ENCODE measurements at places on chromosomes 12 and 14. TPM values are rescaled to one million over a fixed set of nuclear protein-coding genes. Genes with fewer than 3 reads are reported as not detected.

DCN gene
- 2,074 TPM for total RNA-seq

CCDC38 gene
- 0.09 TPM for total RNA-seq

CACNA2D4 gene
- total RNA-seq = 1.6 TPM

BMP4 gene
- 16.4 TPM for total RNA-seq

- no peaks in the 10 kb centered on the region for H3K36me3 ChIP-seq
- no peak for DNase-seq
- H3K4me3 ChIP-seq = no peak overlapping the region
- H3K27me3 ChIP-seq = no peaks in the 10 kb centered on the region
- no peak overlapping the region for H3K27ac ChIP-seq
- no peaks in the 10 kb centered on the region for H3K4me1 ChIP-seq
These were observed 247.1 kb downstream of the MSRB3 start for GRCh38 chr12:65525491-65526141.

- no peak overlapping the region for H3K4me3 ChIP-seq
- H3K27me3 ChIP-seq = no peaks in the 10 kb centered on the region
- no peaks in the 10 kb centered on the region for H3K36me3 ChIP-seq
- DNase-seq = no peak
These were observed 26.4 kb downstream of the CDC42BPB start for GRCh38 chr14:103030741-103031565.

DNA sequence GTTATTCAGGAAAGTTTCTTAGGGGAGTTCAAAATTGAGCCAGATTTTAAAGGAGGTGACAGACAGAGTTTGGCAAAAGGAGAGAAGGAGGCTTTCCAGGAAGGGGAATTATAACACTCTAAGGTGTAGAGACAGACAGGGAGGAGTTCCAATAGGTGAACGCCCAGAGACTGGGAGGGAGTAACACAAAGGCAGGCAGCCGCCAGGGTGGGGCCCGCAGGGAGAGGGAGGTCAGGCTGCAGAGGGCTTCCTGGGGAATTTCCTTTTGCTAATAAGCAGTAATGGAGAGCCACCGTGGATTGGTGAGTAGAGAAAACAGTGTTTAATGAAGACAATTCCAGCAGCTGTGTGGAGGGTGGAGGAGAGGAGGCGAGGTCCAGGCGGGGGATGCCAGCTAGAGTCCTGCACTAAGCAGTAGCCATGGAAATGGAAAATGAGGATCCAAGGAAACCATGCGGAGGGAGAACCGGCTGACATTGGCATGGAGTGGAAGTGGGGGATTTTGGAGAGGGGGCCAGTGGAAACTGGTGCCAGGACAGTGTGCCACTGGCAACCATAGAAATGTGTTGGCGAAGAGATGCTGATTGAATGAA is 22.2 kb downstream of the GRIN2B start:
- H3K36me3 ChIP-seq = no peaks in the 10 kb centered on the region
- H3K27me3 ChIP-seq = no peaks in the 10 kb centered on the region
- no peak overlapping the region for H3K27ac ChIP-seq
- H3K4me3 ChIP-seq = no peak overlapping the region
- DNase-seq = peak; percentile 34

GRCh38 chr12:114625294-114625851 is 58.6 kb downstream of the TBX3 start:
- no peak overlapping the region for H3K27ac ChIP-seq
- H3K27me3 ChIP-seq = peaks cover 2% of the 10 kb centered on the region
- H3K4me1 ChIP-seq = no peaks in the 10 kb centered on the region
- H3K4me3 ChIP-seq = no peak overlapping the region

GRCh38 chr14:57009585-57010515 is 199.6 kb upstream of the OTX2 start:
- no peak overlapping the region for H3K4me3 ChIP-seq
- H3K36me3 ChIP-seq = no peaks in the 10 kb centered on the region
- peaks cover 2% of the 10 kb centered on the region for H3K4me1 ChIP-seq
- no peak for DNase-seq

DNA sequence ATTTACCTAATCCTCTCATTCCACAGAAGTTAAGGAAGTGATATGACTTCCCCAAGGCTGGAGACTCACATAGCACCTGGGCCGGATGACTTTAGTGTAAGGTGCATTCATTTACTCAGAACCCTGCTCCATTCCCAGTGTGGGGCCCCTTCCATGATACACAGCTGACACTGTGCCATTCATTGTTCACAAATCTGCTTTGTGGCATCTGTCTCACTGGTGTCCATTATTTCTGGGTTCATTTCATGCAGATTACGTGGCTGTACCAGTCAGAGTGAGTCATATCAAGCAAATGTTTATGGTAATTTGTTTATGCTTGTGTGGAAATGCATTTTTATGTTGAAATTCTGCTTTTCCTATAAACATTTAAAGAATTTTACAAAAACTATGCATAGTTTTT is 5.2 kb downstream of the ANO4 start:
- no peaks in the 10 kb centered on the region for H3K4me1 ChIP-seq
- no peaks in the 10 kb centered on the region for H3K27me3 ChIP-seq
- H3K36me3 ChIP-seq = no peaks in the 10 kb centered on the region
- H3K4me3 ChIP-seq = no peak overlapping the region

GRCh38 chr12:28574746-28575592 is 384.7 kb downstream of the CCDC91 start:
- no peaks in the 10 kb centered on the region for H3K4me1 ChIP-seq
- H3K36me3 ChIP-seq = no peaks in the 10 kb centered on the region
- no peaks in the 10 kb centered on the region for H3K27me3 ChIP-seq
- no peak overlapping the region for H3K27ac ChIP-seq
- no peak overlapping the region for H3K4me3 ChIP-seq
- DNase-seq = no peak

DNA sequence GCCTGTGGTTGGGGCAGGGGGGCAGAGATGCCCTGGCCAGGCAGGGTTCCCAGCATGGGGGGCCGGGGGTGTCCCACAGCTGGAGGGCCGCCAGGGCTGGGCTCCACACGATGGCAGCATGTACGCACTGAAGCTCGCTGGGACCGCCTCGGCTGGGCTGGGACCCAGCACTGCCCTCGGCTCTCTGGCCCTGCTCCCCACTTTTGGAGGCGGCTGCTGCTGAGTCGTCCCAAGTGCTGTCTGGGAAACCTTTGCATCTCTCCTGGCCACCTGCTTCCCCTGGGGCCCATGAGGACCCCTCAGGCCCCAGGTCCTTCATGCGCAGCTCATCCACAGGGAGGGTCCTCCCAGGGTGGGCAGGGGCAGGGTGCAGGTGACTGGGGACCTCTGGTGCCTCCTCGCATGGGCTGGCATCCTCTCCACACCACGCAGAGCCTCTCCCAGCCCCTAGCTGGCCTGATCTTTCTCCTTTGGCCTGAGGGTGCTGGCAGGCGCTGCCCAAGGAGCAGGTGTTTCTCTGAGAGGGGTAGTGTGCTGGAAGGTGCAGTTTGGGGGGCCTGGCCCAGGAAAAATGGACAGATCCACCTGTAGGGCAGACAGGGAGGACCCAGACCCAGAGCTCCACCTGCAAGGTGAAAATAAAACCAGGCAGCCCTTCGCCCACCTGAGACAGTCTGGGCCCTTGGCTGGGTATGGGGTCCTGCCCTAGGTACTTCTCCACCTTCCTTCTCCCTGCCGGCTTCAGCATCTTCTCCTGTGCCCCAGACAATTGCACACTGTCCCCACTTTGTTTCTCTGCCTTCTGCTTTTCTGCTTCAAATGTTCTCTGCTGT is 46.9 kb downstream of the DLK1 start:
- peak overlapping the region; percentile 97 for H3K27ac ChIP-seq
- H3K27me3 ChIP-seq = no peaks in the 10 kb centered on the region
- H3K4me1 ChIP-seq = peaks cover 63% of the 10 kb centered on the region
- DNase-seq = no peak

DNA sequence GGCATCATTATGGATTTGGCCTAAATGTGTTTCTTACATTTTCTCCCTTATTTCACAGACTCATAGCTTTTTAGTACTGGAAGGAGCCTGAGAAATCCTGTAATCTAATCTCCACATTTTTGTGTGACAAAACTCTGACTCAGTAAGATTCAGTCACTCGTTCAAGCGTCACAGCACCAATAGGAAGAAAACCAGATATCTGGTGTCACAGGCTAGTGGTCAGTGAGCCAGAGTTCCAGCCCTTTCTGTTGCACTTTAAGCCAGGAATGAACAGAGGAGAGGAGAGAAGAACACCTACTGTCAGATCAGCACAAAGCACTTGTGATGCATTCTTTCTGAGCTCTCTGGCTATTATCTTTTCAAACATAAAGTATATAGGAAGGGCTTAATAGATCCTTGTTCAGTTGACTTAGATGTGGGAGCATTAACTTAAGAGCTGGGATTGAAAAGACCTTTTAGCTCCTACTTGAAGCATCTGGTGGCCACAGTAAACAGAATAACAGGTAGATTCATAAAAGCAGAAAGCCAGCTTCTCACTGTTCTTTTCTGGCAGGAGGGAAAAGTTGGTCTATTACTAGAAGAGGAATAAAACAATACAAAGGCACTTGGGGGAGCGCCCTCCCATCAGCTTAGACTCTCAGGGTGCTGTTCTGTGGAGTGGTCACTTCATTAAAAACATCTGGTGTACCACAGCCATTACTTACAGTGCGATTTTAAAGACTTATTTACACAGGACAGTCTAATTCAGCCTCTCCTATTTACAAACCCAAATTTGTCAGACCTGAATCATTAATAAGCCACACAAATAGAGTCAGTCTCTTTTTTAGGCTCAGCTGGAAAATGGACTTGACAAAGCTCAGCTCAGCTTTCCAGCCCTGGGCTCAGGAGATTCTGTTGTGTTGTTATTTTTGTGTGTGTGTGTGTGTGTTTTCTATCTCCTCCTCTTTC is 12.2 kb upstream of the NID2 start:
- H3K4me3 ChIP-seq = no peak overlapping the region
- H3K27me3 ChIP-seq = no peaks in the 10 kb centered on the region
- no peak overlapping the region for H3K27ac ChIP-seq
- peak; percentile 39 for DNase-seq
- H3K36me3 ChIP-seq = no peaks in the 10 kb centered on the region

Data from muscle of leg (tissue), 16 donors.